ENCODE measurements at places on chromosomes 2 and 18. TPM values are rescaled to one million over a fixed set of nuclear protein-coding genes. Genes with fewer than 3 reads are reported as not detected.

DNA sequence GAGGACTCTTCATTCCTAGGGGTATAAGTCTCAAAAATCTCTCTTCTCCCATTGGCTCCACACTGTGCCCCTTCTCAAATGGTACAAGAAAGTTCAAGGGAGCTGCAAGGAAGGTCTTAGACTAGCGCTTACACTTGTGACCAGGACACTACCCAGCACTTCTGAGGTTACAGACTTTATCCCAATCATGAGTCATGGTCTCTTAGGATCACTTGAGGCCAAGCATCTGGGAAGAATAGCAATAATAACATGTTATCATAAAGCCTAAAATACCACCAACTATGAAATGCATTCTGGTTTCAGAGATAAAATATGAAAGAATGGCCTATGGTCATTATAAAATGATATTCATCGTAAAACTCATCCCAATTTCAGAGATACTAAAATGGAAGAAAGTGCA lies 309.9 kb upstream of the PKDCC start:
- H3K4me3 ChIP-seq: no peak overlapping the region
- H3K4me1 ChIP-seq: no peaks in the 10 kb centered on the region
- H3K27ac ChIP-seq: no peak overlapping the region
- H3K27me3 ChIP-seq: no peaks in the 10 kb centered on the region
- no peak for DNase-seq
- no peaks in the 10 kb centered on the region for H3K36me3 ChIP-seq

GRCh38 chr2:222322236-222322635 lies 23.4 kb upstream of the PAX3 start:
- H3K4me1 ChIP-seq: no peaks in the 10 kb centered on the region
- DNase-seq: no peak
- no peak overlapping the region for H3K27ac ChIP-seq
- no peak overlapping the region for H3K4me3 ChIP-seq
- H3K27me3 ChIP-seq: peaks cover 8% of the 10 kb centered on the region

DNA sequence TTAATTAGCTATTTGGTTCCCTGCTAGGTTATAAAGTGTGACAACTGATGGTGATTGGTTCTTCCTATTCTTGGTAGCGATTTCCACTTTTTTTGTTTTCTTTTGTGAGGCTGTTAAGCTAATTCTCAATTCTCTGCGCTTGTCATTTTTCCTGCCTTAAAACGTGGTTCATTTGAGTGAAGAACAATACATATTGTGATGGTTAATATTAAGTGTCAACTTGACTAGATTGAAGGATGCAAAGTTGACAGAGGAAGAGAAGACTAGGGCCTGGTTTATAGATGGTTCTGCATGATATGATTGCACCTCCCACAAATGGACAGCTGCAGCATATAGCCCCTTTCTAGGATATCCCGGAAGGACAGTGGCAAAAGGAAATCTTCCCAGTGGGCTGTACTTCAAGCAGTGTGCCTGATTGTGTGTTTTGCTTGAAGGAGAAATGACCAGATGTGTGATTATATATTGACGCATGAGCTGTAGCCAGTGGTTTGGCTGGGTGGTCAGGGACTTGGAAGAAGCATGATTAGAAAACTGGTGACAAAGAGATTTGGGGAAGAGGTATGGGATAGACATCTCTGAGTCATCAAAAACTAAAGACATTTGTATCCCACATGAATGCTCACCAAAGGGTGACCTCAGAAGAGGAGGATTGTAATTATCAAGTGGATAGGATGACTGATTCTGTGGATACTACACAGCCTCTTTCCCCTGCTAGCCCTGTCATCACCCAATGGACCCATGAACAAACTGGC lies 39.4 kb upstream of the ZNF804A start:
- H3K27me3 ChIP-seq: no peaks in the 10 kb centered on the region
- H3K27ac ChIP-seq: no peak overlapping the region
- H3K4me1 ChIP-seq: no peaks in the 10 kb centered on the region

DNA sequence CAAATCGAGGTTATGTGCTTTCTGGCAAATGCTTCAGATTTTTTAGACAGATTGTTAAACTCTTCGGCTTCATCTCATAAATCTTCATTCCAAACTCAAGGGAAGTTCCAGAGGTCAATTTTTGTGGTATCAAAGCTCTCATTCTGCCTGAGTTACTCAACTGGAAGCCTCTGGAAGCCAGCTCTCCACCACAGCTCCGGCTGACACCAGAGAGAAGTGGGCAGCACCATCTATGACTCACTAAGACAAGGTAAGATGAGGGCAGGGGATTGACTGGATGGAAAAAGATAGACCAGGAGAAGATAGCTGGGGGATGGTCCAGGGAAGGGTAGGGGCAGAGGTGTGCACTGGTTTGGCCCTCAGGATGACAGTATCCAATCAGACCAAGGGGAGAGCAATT lies 137.3 kb upstream of the HNRNPA3 start:
- H3K4me3 ChIP-seq: no peak overlapping the region
- no peaks in the 10 kb centered on the region for H3K4me1 ChIP-seq
- H3K27me3 ChIP-seq: no peaks in the 10 kb centered on the region
- no peak for DNase-seq
- H3K36me3 ChIP-seq: no peaks in the 10 kb centered on the region
- no peak overlapping the region for H3K27ac ChIP-seq

Gene DNER
- total RNA-seq: not detected

- H3K36me3 ChIP-seq: no peaks in the 10 kb centered on the region
- no peak overlapping the region for H3K27ac ChIP-seq
- H3K4me1 ChIP-seq: no peaks in the 10 kb centered on the region
- H3K27me3 ChIP-seq: no peaks in the 10 kb centered on the region
Observed at GRCh38 chr18:58556331-58557007, 72.4 kb downstream of the ALPK2 start.

DNA sequence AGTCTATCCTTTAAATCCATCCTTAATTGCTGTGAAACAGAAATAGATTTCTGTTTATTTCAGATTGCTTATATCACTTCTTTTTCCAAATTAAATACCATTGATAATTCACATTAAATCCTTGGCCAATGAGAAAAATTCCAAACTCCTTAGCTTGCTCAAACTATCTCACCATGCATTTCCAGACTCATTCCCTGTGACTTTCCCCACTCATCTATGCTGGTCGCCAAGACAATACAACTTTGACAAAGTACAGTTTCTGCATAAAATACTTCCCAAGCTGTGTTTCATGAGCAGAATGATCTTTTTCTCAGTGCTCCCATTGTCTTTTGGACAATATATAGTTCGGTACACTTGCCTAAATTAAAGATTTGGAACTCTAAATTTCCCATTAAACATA lies 575.6 kb downstream of the CPS1 start:
- H3K36me3 ChIP-seq: no peaks in the 10 kb centered on the region
- H3K27me3 ChIP-seq: no peaks in the 10 kb centered on the region
- no peak for DNase-seq
- no peak overlapping the region for H3K27ac ChIP-seq
- no peaks in the 10 kb centered on the region for H3K4me1 ChIP-seq

Gene C1QL2
- total RNA-seq: not detected

Gene FN1
- total RNA-seq: 0.31 TPM

DNA sequence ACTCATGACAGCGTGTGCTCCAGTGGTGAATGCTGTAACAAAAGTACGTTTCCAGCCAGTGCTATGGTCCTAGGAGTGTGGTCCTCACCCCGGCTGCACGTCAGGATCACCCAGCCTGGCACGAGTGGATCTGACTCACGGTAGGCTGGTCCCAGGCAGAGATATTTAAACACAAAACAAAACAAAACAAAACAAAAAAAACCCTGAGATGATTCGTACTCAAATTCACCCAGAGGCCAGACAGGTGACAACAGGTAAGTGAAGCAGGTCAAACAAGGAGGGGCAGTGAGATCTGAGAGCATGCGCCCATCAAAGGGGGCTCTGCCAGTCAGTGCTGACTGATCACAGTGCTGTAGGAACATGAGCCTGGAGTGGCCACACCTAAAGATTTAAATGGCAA lies 43.2 kb downstream of the C2orf76 start:
- H3K4me3 ChIP-seq: no peak overlapping the region
- H3K27me3 ChIP-seq: no peaks in the 10 kb centered on the region
- no peaks in the 10 kb centered on the region for H3K36me3 ChIP-seq
- H3K27ac ChIP-seq: no peak overlapping the region

Gene SLC5A6
- total RNA-seq: 110 TPM

DNA sequence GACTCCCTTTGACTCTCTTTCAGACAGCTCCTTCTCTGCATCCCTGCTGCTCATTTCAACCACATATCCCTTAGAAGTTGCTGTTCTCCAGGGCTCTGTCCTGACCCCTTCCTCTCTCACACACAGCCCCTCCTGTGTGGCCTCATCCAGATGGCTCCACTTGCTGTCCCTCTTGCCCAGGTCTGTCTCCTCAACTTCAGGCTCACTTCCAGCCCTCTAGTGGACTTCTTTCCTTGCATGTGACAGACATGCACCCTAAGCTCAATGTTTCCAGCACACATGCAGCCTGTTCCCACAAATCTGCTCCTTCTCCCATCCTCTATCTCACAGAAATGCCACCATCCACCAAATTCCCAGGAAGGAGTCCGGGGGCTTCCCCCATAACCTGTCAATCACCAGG lies 9.0 kb upstream of the MRPL19 start:
- no peak overlapping the region for H3K4me3 ChIP-seq
- H3K27me3 ChIP-seq: no peaks in the 10 kb centered on the region
- no peak for DNase-seq
- H3K27ac ChIP-seq: no peak overlapping the region

DNA sequence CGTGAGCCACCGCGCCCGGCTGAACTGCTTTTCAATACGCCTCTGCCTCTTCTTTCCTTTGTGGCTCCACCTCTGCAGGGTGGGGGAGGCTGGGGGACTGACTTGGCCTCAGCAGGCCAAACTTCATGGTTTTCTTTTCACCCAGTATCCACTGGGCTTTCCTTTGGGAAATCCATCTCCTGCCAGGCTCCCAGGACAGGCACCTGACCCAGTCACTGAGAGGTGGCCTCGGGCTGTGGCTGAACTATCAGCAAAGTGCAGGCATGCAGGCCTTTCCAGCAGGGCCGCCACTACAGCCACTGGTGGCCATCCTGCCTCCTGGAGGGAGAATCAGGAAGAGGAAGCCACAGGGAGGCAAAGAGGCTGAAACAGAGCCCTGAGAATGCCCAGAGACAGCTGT lies 33.4 kb upstream of the SEMA4C start:
- DNase-seq: no peak
- H3K4me3 ChIP-seq: no peak overlapping the region
- H3K36me3 ChIP-seq: no peaks in the 10 kb centered on the region
- no peaks in the 10 kb centered on the region for H3K27me3 ChIP-seq
